ENCODE measurements at places on chromosomes 1 and 21. TPM values are rescaled to one million over a fixed set of nuclear protein-coding genes. Genes with fewer than 3 reads are reported as not detected.

DNA sequence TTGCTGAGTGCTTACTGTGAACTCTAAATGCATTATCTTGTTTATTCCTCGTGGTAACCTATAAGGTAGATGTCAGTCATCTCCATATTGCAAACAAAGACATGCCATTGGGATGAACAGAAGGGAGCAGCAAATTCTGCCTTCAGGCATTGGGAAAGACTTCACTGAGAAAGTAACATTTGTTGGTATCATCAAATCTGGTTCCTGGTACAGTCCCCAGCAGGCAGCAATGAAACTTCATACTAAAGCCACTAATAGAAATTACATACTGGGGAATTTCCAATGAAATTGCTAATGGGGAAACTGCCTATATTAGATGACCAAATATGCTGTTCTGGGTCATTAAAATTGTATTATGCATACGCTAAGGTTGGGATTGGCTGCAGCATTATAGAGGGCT, 47.3 kb upstream of the ST6GALNAC5 start:
- DNase-seq: no peak

GRCh38 chr1:84995484-84996334, 1.2 kb downstream of the MCOLN2 start:
- DNase-seq: no peak

DNA sequence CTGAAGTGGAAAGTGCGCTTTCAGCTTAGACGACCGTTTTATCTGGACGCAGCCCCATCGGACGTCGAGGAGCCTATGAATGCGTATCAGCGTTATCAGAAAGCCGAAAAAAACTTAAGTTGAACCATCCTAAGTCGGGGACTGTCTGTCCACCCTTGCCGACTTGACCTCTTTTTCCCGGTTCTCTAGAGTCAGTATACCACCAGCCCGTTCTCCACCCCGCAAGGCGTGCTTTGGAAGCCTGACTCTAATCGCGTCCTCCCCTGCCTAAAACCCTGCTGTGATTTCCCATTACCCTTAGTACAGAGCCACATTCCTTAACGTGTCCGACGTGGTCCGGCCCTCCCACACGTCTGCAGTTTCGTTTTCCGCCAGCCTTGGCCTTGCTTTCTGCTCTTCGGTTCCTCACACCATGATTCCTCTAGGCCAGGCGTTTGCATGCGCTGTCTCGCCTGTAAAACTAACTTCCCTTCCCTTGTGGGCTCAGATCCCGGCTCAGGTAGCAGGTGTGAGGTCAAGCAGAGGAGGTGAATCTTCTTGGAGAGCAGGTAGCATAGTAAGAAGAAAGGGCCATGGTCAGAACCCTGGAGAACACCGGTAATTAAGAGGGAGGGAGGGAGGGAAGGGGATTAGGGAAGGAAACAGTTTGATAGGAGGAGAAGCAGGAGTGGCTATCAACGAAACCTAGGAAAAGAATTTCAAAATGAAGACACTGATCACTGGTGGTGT, 865 bp downstream of the ADPRS start:
- no peak for DNase-seq

- no peak for DNase-seq
Observed at GRCh38 chr1:101100674-101101073, 75.1 kb upstream of the DPH5 start.

GRCh38 chr1:59506952-59507351, 210.1 kb downstream of the FGGY start:
- no peak for DNase-seq

GRCh38 chr1:10556430-10557005, 81.8 kb downstream of the PEX14 start:
- DNase-seq: no peak

GRCh38 chr1:44251486-44251885, 38.2 kb downstream of the DMAP1 start:
- no peak for DNase-seq

DNA sequence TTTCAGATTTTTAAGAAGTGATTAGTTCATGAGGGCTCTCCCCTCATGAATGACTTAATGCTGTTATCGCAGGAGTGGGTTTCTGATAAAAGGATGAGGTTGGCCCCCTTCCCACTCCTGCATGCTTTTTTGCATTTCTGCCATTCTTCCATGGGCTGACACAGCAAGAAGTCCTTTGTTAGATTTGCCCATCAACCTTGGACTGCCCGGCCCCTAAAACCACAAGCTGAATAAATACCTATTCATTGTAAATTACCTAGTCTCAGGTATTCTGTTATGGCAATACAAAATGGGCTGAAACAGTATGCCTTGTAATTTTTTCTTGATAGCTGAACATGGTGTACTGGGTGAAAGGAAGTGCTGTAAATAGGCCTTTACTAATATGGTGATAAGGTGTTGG, 72.7 kb upstream of the DPH5 start:
- no peak for DNase-seq

- DNase-seq: no peak
Observed at GRCh38 chr1:32755098-32755809, 52.7 kb upstream of the SYNC start.

GRCh38 chr1:58939666-58940370, 156.0 kb upstream of the JUN start:
- peak; percentile 57 for DNase-seq

DNA sequence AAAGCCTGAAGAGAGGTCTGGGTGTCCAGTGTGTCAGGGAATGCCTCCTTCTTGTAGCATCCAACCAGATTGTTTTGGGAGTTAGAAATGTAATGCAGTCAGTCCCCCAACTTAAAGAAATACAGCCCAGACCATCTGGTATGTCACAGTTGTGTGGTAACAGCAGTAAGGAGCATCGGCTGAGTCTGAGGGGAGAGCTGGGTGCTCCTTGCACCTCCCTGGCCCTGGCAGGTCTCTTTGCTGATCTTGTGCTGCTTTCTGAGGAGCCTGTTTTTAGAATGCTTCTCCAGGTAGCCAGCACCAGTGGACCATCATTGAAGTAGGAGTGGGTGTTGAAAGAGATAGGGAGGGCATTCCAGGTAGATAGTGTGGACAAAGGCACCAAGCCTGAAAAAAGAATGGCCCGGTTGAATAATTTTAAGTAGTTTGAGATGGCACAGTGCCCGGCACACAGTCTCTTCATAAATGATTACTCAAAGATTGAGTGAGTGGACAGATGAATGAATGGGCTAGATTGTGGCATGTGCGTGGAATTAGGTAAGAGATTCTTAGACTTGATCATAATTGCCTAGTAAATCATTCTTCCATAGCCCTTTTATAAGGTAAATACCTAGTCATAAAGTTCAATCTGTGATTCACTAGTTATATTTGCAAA, 46.5 kb downstream of the LAMC1 start:
- no peak for DNase-seq

DNA sequence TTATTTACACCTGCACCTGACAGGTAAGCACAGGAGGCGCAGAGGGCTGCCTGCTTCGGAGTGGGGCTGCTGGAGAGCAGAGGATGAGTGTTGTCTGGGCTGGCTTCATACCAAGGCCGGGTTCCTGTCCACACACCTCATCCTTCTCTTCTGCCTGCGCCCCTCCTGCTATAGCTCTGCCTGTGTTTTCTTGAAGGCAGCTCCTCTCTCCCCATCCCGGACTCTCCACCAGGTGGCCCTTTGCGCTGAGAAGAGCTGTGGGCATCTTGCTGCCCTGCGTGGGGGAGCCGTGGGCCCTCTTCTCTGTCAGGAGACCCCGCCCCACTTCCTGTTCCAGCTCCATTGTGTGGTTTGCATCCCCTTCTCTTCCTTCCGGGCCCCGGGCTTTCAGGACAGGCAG, 35.0 kb downstream of the ARHGEF10L start:
- no peak for DNase-seq

DNA sequence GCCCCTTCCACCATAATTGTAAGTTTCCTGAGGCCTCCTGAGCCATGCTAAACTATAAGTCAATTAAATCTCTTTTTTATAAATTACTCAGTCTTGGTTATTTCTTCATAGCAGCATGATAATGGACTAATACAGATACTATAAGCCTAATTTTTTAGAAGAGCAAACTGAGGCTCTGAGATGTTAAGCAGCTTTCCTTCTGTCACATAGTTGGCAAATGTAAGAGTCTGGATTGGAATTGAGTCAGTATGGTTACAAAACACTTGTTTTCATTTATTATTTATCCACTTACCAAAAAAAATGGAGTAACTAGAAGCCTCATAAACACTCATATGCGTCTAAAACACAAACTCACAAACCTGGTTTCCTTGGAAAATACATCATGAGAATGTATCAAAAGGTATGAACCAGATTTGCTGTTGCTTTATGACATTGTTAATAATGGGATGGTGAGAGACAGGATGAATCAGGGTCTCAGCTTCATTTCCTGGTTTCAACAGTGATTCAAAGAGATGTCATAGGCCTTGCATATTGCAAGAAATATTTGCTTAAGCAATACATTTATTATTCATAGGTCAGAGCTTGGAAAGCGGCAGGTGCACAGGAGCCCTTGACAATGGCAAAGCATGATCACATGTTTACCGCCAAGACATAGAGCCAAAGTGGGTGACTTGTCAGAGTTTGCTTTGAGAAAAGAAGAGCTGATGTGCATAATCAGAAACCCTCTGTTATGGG, 221.5 kb downstream of the GRIK1 start:
- no peak for DNase-seq

- no peak for DNase-seq
Observed at GRCh38 chr1:164823486-164824279, 264.7 kb downstream of the PBX1 start.

GRCh38 chr1:115838431-115839028, 2.4 kb downstream of the NHLH2 start:
- DNase-seq: no peak

DNA sequence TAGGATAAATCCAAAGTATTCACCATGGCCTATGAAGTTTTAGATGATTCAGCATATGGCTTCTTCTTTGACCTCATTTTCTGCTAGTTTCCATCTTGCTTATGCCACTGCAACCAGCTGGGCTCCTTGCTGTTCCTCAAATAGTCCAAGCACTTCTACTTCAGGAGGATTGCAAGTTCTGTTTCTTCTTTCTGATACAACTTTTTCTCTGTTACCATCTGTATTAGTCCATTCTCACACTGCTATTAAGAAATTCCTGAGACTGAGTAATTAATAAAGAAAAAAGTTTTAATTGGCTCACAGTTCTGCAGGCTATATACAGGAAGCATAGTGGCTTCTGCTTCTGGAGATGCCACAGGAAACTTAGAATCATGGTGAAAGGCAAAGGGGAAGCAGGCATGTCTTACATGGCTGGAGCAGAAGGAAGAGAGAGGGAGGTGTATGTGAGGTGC, 20.3 kb downstream of the PTGS2 start:
- no peak for DNase-seq

- no peak for DNase-seq
Observed at GRCh38 chr1:35111106-35111505, 31.9 kb downstream of the ZMYM1 start.

DNA sequence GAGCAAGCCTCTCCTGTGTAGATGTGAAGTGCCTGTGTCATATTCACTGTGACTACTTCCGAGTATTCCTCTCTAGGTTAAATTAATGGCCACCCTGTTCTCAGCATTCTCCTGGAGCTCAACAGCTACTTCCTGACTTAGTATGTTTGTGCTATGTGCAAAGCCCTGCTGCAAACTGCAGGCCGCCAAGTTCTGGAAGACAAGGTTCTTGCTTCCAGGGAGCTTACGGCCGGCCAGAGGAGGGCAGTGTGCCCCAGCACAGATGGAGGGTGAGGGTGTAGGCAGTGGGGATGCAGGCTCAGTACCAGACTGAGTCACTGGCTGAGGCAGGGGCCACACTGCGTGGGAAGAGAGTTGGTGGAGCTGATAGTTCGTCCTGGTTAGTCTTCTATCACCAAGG, 43.2 kb downstream of the ELK4 start:
- DNase-seq: no peak

- DNase-seq: no peak
Observed at GRCh38 chr1:11107599-11107998, 7.9 kb upstream of the EXOSC10 start.

GRCh38 chr1:201630582-201630981, 91.7 kb downstream of the NAV1 start:
- DNase-seq: no peak

DNA sequence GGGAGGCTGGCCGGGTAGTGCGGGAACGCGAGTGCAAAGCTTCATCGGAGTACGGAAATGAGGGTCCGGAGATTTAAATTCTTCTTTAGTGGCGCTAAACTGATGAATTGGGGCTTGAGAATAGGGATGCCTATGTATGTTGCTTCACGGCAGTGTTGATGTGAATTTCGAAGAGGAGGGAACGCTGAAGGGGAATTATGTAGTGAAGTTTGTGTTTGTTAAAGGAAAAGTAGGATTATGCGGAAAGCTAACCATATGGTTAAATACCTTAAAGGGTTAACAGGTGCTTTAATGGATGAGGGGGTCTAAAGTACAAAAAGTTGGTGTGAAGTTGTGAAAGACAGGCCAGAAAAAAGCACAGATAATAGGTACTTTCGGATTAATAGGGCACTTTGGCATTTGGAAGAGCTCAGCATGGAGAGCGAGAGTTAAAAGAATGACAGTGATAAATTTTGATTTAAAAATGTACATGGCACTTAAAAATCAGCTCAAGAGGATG, 1.4 kb downstream of the HS2ST1 start:
- no peak for DNase-seq

GRCh38 chr1:70071601-70072000, 133.8 kb downstream of the LRRC40 start:
- no peak for DNase-seq

DNA sequence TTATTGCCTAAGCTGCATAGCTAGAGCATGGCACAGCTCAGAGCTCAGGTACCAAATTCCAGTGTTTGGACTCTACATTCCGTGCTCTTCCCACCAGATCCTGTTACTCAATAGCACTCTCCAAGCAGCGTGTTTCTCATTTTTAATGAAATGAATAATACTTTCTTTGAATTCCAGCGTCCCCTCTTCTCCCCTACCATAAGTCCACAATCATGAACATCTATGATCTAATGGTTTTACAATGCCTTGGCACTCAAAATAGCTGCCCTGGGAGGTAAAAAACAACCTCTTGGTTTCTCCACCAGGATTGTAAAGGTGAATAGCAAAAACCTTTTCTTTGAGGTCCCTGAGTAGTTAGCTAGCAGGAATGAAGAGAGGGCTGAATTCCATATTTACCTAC, 480.0 kb upstream of the PKN2 start:
- no peak for DNase-seq

DNA sequence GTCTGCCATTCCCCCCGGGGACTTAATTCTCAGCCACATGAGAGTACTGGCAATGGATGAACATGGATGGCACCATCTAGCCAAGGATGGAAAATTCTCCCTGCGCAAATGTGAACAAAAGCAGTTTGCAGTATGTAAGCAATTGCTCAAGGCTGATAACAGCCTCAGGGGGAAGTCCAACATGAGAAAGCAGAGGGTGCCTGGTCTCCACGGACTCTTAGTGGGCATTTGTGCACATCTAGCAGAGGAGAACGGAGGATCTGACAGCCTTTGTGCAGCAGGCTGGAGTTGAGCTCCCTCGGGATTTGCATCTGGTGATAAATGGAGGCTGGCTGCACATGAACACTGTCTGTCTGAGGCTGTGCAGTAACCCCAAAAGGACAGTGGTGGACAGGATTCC, 13.9 kb upstream of the OLIG1 start:
- no peak for DNase-seq

SLAMF9 gene
- not detected for total RNA-seq

PPM1J gene
- 0.42 TPM for total RNA-seq

CELF3 gene
- total RNA-seq: 0.33 TPM

SORT1 gene
- total RNA-seq: 92.6 TPM

CD2 gene
- total RNA-seq: 1.1 TPM

ANGPTL1 gene
- total RNA-seq: 163 TPM

TCHHL1 gene
- not detected for total RNA-seq

RXRG gene
- 3.1 TPM for total RNA-seq

ZBED6 gene
- total RNA-seq: 16.2 TPM

VANGL1 gene
- 7.1 TPM for total RNA-seq

SLAMF6 gene
- total RNA-seq: 1.4 TPM

RBM34 gene
- total RNA-seq: 57.2 TPM

CRP gene
- 0.65 TPM for total RNA-seq

TMEM51 gene
- 12.4 TPM for total RNA-seq

Data from esophagus muscularis mucosa (tissue), 4 donors.